ENCODE measurements at places on chromosomes 3 and 15.

GRCh38 chr3:154164387-154164786 lies 43.2 kb downstream of the ARHGEF26 start:
- no peak for DNase-seq

DNA sequence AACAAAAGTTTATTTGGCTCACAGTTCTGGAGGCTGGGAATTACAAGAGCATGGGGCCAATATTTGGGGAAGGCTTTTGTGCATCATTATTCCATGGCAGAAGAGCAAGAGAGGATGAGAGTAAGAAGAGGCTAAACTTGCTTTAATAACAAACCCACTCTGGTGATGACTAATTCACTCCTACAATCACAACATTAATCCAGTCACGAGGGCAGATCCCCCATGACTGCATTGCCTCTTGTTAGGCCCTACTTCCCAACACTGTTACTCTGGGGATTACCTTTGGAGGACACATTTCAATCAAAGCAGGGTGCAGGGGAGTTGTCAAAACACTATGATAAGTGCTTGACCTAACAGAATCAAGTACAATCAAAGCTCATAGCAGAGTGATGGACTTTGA lies 181.7 kb downstream of the BBX start:
- DNase-seq, result no peak

DNA sequence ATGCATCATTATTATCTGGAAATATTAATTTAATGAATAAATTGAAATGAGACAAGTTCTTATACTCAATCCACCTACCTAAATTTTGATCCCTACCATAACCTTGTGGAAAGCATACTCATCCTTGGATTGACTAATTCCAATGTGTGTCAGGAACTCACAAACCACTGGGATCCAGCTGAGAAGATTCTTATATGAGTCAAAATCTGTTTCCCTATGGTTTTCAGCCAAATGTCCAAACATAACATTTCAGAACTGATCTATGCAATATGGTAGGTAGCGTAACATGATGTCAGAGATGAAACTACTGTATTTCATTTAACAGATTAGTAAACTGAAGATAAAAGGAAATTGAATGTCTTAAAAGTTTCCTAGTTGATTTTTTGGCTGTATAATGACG lies 250.0 kb downstream of the PLOD2 start:
- no peak for DNase-seq

DNA sequence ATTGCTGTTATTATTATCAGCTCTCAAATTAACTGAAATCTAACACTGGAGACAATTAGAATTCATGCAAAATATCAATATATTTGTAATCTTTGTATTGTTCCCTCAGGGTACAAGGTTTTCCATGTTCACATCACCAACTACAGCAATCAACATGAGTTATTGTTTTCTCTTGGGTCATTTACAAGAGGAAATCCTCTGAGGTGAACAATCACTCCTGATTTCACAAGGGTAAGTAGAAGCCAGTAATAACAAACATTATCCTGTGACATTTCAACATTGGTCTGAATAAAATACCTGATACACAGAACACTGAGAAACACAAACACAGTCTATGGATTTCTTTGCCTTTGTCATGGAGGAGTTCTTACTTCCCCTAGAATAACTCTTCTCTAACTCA lies 174.0 kb downstream of the SUCNR1 start:
- DNase-seq, result no peak

- DNase-seq, result no peak
These were observed 22.3 kb downstream of the CTSH start for GRCh38 chr15:78922527-78922926.

- DNase-seq, result no peak
These were observed 79.8 kb downstream of the RFTN1 start for GRCh38 chr3:16433701-16434151.

GRCh38 chr3:14561051-14561960 lies 21.2 kb upstream of the GRIP2 start:
- DNase-seq, result no peak
